ENCODE measurements at places on chromosomes 13 and 19. TPM values are rescaled to one million over a fixed set of nuclear protein-coding genes. Genes with fewer than 3 reads are reported as not detected.

STOML3 gene
- polyA plus RNA-seq = not detected

PNMA8A gene
- polyA plus RNA-seq = 1.4 TPM

LAIR2 gene
- polyA plus RNA-seq = not detected

ADGRE3 gene
- not detected for polyA plus RNA-seq

ZNF540 gene
- polyA plus RNA-seq = 0.44 TPM

LRRC63 gene
- not detected for polyA plus RNA-seq

BICRA gene
- 0.44 TPM for polyA plus RNA-seq

SLC8A2 gene
- not detected for polyA plus RNA-seq

DHDH gene
- polyA plus RNA-seq = 0.08 TPM

ZNF66 gene
- 1.3 TPM for polyA plus RNA-seq

OR7D2 gene
- polyA plus RNA-seq = 0.02 TPM

ELSPBP1 gene
- not detected for polyA plus RNA-seq

PRDX2 gene
- polyA plus RNA-seq = 294 TPM

FFAR3 gene
- not detected for polyA plus RNA-seq

CYP4F3 gene
- polyA plus RNA-seq = not detected

PRKACA gene
- polyA plus RNA-seq = 67.4 TPM

TSHZ3 gene
- 11.3 TPM for polyA plus RNA-seq

DYRK1B gene
- 7.5 TPM for polyA plus RNA-seq

FPR2 gene
- 0.12 TPM for polyA plus RNA-seq

ZIC2 gene
- polyA plus RNA-seq = not detected

GPC5 gene
- polyA plus RNA-seq = not detected

CPB2 gene
- polyA plus RNA-seq = not detected

METTL21C gene
- polyA plus RNA-seq = not detected

GFY gene
- not detected for polyA plus RNA-seq

IGFL2 gene
- not detected for polyA plus RNA-seq

NLRP5 gene
- polyA plus RNA-seq = not detected

ZNF850 gene
- 1.4 TPM for polyA plus RNA-seq

PTH2 gene
- polyA plus RNA-seq = not detected

NKPD1 gene
- 0.01 TPM for polyA plus RNA-seq

CGB2 gene
- polyA plus RNA-seq = not detected
